ENCODE measurements at places on chromosomes 5 and 9.
A peak's percentile ranks its signal among the peaks of the same experiment; 100 is the strongest.

- H3K27ac ChIP-seq: no peak overlapping the region
- peaks cover 12% of the 10 kb centered on the region for H3K4me1 ChIP-seq
- H3K27me3 ChIP-seq: no peaks in the 10 kb centered on the region
- DNase-seq: no peak
- H3K36me3 ChIP-seq: peaks cover 26% of the 10 kb centered on the region
Measured at GRCh38 chr5:116315531-116315930, 230.7 kb downstream of the COMMD10 start.

- no peak overlapping the region for H3K4me3 ChIP-seq
- H3K4me1 ChIP-seq: no peaks in the 10 kb centered on the region
- no peak overlapping the region for H3K27ac ChIP-seq
Measured at GRCh38 chr5:168298949-168299348, 7.5 kb downstream of the WWC1 start.

GRCh38 chr5:68200288-68200687 is 15.3 kb upstream of the PIK3R1 start:
- peaks cover 12% of the 10 kb centered on the region for H3K27me3 ChIP-seq
- H3K36me3 ChIP-seq: no peaks in the 10 kb centered on the region
- DNase-seq: no peak

- no peaks in the 10 kb centered on the region for H3K36me3 ChIP-seq
- no peak for DNase-seq
- H3K27ac ChIP-seq: no peak overlapping the region
- peaks cover 2% of the 10 kb centered on the region for H3K27me3 ChIP-seq
- H3K4me1 ChIP-seq: peaks cover 17% of the 10 kb centered on the region
Measured at GRCh38 chr5:10567781-10568321, 4.0 kb downstream of the ANKRD33B start.

GRCh38 chr9:107299437-107299836 is 16.4 kb downstream of the RAD23B start:
- DNase-seq: no peak
- H3K4me3 ChIP-seq: no peak overlapping the region
- no peak overlapping the region for H3K27ac ChIP-seq
- no peaks in the 10 kb centered on the region for H3K27me3 ChIP-seq

DNA sequence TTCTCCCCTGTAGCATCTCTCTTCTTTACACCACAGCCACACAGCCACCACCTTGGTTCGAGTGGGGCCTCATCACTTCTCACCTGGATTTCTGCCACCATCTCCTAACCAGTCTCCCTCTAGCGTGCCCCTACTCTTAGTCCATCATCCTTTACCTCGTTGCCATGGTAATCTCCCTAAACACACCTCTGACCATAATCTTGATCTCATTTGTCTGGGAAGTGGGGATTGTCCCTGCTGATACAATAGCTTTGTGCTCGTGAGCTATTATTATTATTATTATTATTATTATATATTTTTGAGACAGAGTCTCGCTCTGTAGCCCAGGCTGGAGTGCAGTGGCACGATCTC is 76.5 kb upstream of the HSPA9 start:
- no peak for DNase-seq
- H3K4me3 ChIP-seq: no peak overlapping the region

DNA sequence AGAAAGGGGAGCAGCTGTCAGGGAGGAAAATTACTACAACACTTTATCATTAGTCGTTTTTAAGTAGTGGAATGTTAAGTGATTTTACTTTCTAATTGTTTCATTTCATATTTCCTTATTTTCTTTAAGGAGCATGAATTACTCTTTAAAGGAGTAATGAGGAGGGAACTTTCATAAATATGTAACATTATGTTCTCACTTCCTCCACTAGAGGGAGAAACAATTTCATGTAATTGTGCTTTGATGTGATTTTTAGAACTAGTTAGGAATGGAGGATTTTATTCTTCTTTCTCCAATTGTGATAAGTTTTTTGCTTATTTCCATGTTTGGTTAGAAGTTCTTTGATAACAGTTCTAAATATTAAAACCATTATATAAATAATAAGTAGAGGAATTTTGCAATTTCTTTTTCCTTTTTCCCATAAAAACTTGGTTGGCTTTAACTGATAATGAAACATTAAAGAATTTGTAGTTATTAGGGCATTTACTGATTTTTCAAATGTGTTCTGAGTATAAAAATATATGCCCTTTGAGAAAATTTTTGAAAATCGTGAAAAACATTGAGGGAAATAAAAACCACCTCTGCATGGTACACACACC is 25.6 kb downstream of the CEP78 start:
- no peak overlapping the region for H3K4me3 ChIP-seq
- no peaks in the 10 kb centered on the region for H3K27me3 ChIP-seq
- no peak for DNase-seq
- H3K36me3 ChIP-seq: peaks cover 26% of the 10 kb centered on the region

- DNase-seq: no peak
- no peak overlapping the region for H3K4me3 ChIP-seq
- H3K27ac ChIP-seq: no peak overlapping the region
- no peaks in the 10 kb centered on the region for H3K27me3 ChIP-seq
Measured at GRCh38 chr9:24516463-24516862, 29.2 kb downstream of the IZUMO3 start.

- H3K36me3 ChIP-seq: no peaks in the 10 kb centered on the region
- no peak overlapping the region for H3K4me3 ChIP-seq
- H3K4me1 ChIP-seq: peaks cover 4% of the 10 kb centered on the region
- H3K27me3 ChIP-seq: peaks cover 3% of the 10 kb centered on the region
Measured at GRCh38 chr9:77469515-77470231, 178.4 kb downstream of the GNA14 start.

DNA sequence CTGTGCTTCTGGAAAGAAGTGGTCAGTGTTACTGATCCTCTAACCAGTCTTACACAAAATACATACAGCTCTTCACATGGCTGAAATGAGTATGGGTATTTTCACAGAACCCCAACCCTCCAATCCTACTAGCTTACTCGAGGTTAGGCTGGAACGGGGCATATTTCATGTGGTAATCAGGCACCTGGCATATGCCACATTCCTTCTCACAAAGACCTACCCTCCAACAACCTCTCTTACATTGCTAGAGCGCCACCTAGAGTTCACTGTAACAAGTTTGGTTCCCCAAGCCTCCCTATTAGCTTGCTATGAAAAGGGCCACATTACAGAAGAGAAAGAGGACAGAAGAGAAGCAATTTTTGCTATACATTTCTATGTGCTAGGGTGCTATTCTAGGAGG is 597.3 kb downstream of the PRELID2 start:
- no peaks in the 10 kb centered on the region for H3K27me3 ChIP-seq
- H3K4me3 ChIP-seq: no peak overlapping the region
- no peak overlapping the region for H3K27ac ChIP-seq
- H3K4me1 ChIP-seq: no peaks in the 10 kb centered on the region
- no peaks in the 10 kb centered on the region for H3K36me3 ChIP-seq

DNA sequence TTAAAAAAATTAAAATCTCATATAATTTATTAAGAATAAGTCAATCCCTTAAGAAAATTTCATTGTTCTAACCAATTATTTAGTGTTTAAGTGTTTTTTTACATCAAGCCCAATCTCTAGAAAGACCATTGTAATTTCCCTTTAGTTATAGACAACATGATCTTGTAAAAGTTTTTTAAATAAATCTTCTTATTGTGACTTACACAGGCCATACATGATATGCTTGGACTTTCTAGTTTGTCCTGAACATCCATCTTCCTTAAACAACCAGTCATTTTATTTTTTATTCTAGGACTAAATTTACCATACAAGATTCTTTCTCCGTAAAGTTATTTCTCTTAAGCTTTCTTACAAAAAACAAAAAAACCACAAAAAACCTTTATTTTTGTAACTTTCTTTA is 126.5 kb upstream of the MAST4 start:
- no peaks in the 10 kb centered on the region for H3K36me3 ChIP-seq
- no peaks in the 10 kb centered on the region for H3K4me1 ChIP-seq
- no peak for DNase-seq
- no peaks in the 10 kb centered on the region for H3K27me3 ChIP-seq
- H3K4me3 ChIP-seq: no peak overlapping the region

- no peak overlapping the region for H3K4me3 ChIP-seq
- no peak overlapping the region for H3K27ac ChIP-seq
- DNase-seq: no peak
- H3K27me3 ChIP-seq: no peaks in the 10 kb centered on the region
- no peaks in the 10 kb centered on the region for H3K36me3 ChIP-seq
Measured at GRCh38 chr5:30574761-30575160, 618.7 kb upstream of the CDH6 start.

- H3K27ac ChIP-seq: no peak overlapping the region
- no peaks in the 10 kb centered on the region for H3K4me1 ChIP-seq
- DNase-seq: no peak
- no peaks in the 10 kb centered on the region for H3K36me3 ChIP-seq
Measured at GRCh38 chr9:1939926-1940368, 75.2 kb upstream of the SMARCA2 start.

GRCh38 chr5:9841516-9842170 is 211.5 kb upstream of the TAS2R1 start:
- no peaks in the 10 kb centered on the region for H3K27me3 ChIP-seq
- H3K36me3 ChIP-seq: no peaks in the 10 kb centered on the region
- H3K4me1 ChIP-seq: no peaks in the 10 kb centered on the region
- H3K27ac ChIP-seq: no peak overlapping the region
- no peak overlapping the region for H3K4me3 ChIP-seq
- DNase-seq: no peak

GRCh38 chr9:33129251-33129885 is 37.8 kb downstream of the B4GALT1 start:
- H3K27ac ChIP-seq: peak overlapping the region; percentile 22
- no peaks in the 10 kb centered on the region for H3K27me3 ChIP-seq
- no peak for DNase-seq
- H3K36me3 ChIP-seq: peaks cover 36% of the 10 kb centered on the region
- peaks cover 14% of the 10 kb centered on the region for H3K4me1 ChIP-seq
- H3K4me3 ChIP-seq: no peak overlapping the region

DNA sequence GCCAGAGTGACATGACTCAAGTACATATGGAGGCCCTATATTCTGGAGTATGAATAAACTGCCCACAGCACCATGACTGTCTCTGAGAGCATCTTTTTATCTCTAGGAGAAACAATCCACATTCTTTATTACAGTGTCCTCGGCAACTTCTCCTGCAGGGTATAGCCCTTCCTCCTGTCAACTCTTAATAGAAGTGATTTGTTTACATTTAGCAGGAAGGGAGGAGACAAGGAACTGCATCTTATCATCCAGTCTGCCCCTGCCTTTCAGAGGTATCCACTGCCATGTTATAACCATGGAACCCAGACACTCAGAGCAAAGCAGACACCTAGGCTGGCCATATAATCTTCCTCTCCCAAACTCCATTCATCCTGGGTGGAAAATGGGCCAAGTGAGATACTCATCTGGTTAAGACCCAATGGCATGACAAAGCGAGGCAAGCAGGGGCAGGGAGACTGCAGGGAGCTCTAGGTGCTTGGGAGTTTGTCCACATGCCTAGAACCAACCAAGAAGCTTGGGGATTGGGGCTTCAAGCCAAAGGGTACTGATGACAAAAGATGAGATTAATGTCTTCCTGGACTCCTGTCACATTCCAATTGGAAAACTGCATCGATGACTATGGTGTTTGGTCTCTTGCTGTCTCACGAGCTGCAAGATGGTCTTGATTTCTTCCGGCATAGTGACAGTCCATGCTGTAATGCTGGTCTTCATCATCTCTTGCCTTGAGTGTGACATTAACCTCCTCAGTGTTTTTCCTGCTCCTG is 620.5 kb upstream of the KLF4 start:
- no peaks in the 10 kb centered on the region for H3K36me3 ChIP-seq
- H3K4me1 ChIP-seq: no peaks in the 10 kb centered on the region
- no peaks in the 10 kb centered on the region for H3K27me3 ChIP-seq
- no peak overlapping the region for H3K27ac ChIP-seq
- DNase-seq: no peak

GRCh38 chr9:37635808-37636207 is 14.9 kb upstream of the FRMPD1 start:
- DNase-seq: no peak
- H3K27me3 ChIP-seq: peaks cover 13% of the 10 kb centered on the region
- H3K4me1 ChIP-seq: no peaks in the 10 kb centered on the region
- no peak overlapping the region for H3K4me3 ChIP-seq

GRCh38 chr9:94931740-94932139 is 205.2 kb downstream of the AOPEP start:
- H3K4me3 ChIP-seq: no peak overlapping the region
- H3K4me1 ChIP-seq: no peaks in the 10 kb centered on the region
- peaks cover 2% of the 10 kb centered on the region for H3K27me3 ChIP-seq
- no peak overlapping the region for H3K27ac ChIP-seq
- DNase-seq: no peak

GRCh38 chr9:106697390-106697749 is 165.6 kb upstream of the ZNF462 start:
- no peak overlapping the region for H3K4me3 ChIP-seq
- no peak overlapping the region for H3K27ac ChIP-seq
- no peaks in the 10 kb centered on the region for H3K4me1 ChIP-seq
- DNase-seq: no peak
- no peaks in the 10 kb centered on the region for H3K27me3 ChIP-seq
- no peaks in the 10 kb centered on the region for H3K36me3 ChIP-seq

DNA sequence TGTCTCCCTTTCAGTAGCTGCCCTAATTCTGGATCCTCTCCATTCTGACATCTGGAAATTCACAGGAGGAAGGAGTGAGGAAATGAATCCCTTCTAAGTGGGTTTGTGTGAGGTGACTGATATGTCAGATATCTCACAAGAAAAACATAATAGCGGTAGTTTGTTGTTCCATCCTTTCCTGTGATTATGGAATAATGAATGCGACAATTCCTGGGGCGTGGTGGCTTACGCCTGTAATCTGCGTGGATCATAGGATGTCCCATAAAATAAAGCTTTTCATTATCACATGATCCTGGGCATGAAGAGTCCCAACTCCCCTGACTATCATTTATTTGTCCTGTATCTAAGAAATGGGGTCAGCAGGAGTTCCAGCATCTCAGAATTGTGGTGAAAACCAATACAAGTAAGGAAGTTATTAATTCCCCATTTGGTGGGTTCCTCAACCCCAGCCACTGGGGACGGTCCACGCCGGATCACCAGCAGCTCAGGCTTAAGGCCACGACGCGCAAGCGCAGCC is 375 bp upstream of the C5orf24 start:
- H3K27ac ChIP-seq: peak overlapping the region; percentile 90
- peak overlapping the region; percentile 94 for H3K4me3 ChIP-seq
- DNase-seq: no peak

DNA sequence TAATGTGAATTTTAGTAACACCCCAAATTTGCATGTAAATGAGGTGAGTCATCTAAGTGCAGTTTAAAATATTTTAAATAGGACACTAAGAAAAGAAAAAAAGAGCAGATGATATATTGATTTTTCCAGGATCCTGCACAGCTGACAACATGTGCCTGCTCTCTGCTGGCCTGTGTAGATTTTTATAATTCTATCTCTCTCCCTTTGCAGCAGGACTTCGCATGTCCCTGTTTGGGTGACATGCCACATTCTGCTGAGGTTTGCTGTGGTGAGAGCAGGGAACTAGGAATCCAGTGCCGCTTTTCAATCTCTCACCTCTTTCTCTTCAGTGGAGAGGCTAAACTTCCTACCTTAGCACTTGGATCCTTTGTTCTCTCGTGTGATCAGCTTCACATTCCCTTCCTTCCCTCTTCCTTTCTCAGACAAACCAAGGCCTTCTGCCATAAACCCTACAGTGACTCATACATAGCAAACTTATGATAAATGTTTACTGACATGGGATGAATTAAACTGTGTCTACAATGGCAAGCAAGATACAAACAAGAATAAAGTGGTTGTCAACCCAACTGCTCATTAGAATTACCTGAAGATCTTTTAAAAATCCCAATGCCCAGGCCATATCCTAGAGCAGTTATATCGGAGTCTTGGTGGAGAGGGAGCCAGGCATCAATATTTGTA is 198.8 kb upstream of the EFNA5 start:
- no peak for DNase-seq
- no peak overlapping the region for H3K4me3 ChIP-seq
- no peak overlapping the region for H3K27ac ChIP-seq
- peaks cover under 1% of the 10 kb centered on the region for H3K36me3 ChIP-seq
